ENCODE measurements at places on chromosomes 6 and 20.
A peak's percentile ranks its signal among the peaks of the same experiment; 100 is the strongest.

GRCh38 chr6:162058281-162058875, 669.2 kb downstream of the PRKN start:
- DNase-seq = peak; percentile 100

DNA sequence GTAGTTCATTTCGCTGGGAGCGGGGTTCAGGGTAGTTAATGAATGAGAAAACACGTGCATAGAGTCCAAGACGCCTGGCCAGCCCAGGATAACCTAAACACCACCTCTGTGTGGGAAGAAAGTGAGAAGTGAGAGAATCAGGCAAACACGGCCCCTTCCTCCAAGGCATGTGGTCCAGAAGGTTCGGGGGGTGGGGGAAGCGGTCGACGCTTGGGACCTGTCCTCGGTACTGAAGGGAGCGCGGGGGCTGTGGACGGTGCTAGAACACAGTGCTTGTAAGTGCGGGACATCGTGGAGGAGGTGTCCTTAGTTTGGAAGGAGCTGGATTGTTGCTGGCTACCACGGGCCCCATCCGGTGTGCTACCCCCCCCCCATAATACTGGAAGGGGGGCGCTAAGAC, 1.7 kb upstream of the VSTM2L start:
- no peak for DNase-seq

- DNase-seq = peak; percentile 65
Observed at GRCh38 chr6:155154158-155154830, 109.5 kb upstream of the CLDN20 start.

DNA sequence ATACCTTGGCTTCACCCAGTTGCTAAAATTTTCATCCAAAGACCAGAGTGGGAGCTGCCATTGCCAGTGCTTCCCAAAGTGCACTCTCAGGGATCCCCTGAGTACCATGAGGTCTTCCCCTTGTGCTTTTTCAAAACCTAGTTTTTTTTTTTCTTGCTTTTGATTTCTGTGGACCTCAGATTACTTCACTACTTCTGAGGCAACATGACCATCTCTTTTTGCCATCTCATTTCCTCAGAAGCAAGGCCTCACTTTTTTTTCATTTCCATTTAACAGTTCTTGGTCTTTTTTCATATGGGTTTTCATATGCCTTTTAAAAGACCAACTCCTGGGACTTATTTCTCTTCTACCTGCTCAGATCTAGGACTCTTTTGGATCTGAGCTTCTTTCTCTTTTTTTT, 64.1 kb upstream of the MMS22L start:
- DNase-seq = no peak

DNA sequence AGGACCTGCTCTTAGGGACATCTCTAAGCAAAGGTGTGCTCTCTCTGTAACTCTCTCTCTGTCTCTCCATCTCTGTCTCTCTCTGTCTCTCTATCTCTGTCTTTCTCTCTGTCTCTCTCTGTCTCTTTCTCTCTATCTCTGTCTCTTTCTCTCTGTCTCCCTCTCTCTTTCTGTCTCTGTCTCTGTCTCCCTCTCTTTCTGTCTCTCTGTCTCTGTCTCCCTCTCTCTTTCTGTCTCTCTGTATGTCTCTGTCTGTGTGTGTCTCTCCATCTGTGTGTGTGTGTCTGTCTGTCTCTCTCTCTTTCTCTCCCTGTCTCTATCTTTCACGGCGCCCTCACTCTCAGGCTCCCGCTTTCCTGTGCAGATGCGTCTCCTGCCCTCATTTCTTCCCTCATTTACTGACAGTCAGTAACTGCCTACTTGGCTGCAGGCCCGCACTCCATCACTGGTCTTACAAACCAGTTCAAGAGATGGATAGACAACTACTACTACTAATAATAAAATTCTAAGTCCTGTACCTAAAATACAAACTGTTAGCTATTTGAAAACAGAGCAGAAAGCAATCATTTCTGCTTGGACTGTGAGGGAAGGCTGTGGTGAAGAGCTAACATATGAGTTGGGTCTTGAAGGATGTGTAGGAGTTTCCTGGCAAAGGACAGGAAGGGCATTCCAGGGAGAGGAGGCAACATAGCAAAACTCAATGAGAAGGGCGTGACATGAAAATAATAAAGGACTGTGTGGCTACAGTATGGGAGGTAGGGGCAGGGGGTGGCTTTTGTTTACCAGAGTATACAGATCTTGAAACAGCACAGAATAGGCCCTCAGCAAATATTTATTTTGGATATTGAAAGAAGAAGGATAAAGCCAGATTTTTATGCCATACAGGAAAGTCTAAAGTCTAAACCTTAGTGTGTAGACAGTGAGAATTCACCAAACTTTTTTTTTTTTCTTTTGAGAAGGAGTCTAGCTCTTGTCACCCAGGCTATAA, 67.8 kb upstream of the TAB2 start:
- no peak for DNase-seq

DNA sequence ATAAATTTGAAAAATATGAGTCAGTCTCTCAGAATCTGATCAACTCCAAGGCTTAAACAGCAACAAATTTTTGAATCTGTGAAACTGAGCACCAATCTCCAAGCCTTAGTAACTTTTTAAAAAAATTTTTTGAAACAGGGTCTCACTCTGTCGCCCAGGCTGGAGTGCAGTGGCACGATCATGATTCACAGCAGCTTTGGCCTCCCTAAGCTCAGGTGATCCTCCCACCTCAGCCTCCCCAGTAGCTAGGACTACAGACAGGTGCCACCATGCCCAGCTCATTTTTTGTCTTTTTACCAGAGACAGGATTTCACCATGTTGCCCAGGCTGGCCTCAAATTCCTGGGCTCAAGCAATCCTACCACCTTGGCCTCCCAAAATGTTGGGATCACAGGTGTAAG, 207.9 kb upstream of the TCF21 start:
- DNase-seq = no peak

GRCh38 chr20:37007898-37008649, 56.6 kb upstream of the SAMHD1 start:
- DNase-seq = peak; percentile 60

- DNase-seq = peak; percentile 55
Observed at GRCh38 chr6:903761-904160, 210.8 kb upstream of the EXOC2 start.

- DNase-seq = no peak
Observed at GRCh38 chr6:22343864-22344263, 47.0 kb upstream of the PRL start.

DNA sequence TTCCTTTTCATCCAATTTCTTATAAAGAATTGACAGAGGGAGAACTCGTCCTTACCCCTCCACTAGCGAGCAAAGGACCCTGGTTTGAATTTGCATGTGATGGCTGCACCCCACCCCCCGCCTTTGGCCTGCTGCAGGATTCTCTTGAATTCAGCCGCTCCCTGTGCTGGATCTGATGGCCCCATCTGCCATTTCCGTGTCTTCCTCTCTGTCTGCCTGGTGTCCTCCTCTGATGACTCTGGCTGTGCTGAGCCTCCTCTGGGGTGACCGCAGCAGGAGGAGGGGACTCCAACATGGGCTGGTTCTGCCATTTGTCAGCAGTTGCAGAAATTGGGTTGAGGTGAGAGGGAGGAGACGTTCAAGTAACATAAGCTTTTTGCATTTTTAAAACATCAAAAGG, 188.8 kb downstream of the DLL1 start:
- DNase-seq = no peak

GRCh38 chr6:45930420-45931040, 85.1 kb downstream of the CLIC5 start:
- DNase-seq = peak; percentile 45
